Breast epithelium (tissue), 4 donors: ENCODE measurements at places on chromosomes 11 and 22.

DNA sequence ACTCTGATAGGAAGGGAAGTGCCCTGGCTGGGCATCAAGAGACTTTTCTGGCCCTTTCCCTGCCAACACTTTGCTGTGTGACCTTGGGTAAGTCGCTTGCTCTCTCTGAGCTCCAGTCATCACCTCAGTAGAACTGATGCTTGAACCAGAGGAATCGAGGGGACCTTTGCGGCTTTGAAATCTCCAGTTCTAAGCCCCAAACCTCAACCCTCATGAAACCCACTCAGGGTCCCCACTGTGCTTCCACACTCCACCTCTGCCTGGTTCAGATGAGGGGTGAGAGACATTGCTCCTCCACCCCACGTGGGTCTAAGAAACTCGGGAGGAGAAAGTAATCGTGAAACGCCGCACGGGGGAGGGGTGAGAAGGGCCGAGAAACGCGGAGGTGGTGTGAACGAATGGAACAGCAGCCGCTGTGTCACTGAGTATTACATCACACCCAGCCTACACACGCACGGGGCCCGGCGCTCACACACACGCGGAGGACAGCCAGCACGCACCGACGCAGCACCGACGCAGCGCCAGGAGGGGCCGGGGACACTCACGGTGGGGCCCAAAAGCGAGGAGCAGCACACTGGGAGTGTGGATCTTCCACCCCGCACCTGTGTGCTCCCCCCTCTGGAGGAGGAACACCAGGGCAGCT, 4.3 kb downstream of the RTN4RL2 start:
- no peaks in the 10 kb centered on the region for H3K36me3 ChIP-seq
- DNase-seq: no peak
- H3K27me3 ChIP-seq: no peaks in the 10 kb centered on the region

DNA sequence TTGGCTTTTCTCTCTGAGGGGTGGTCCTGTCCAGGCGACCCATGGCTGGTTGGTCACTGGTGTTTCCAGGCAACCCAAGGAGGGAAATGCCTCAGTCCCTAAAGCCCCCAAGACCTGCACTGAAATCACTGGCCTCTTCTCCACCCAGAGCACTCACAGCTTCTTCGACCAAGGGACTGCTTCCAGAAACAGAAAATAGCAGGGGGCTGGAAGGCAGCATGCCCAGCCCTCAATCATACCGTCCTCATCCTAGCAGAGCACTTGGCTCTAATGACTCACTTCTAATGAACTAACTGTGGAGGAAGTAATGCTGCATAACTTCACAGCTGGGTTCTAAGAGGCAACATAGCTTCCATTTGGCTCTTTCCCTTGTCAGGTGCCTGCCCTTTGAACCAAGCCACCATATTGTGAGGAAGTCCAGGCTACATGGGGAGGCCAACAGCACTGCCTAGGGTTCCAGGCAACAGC, 27.6 kb downstream of the DKK3 start:
- H3K4me1 ChIP-seq: peaks cover 27% of the 10 kb centered on the region
- H3K36me3 ChIP-seq: no peaks in the 10 kb centered on the region
- no peak for DNase-seq
- no peaks in the 10 kb centered on the region for H3K27me3 ChIP-seq
- no peak overlapping the region for H3K4me3 ChIP-seq

- no peak overlapping the region for H3K4me3 ChIP-seq
- H3K4me1 ChIP-seq: no peaks in the 10 kb centered on the region
- no peak for DNase-seq
- no peaks in the 10 kb centered on the region for H3K36me3 ChIP-seq
- H3K27ac ChIP-seq: no peak overlapping the region
- H3K27me3 ChIP-seq: no peaks in the 10 kb centered on the region
Observed at GRCh38 chr11:452916-453527, 2.9 kb downstream of the PTDSS2 start.

DNA sequence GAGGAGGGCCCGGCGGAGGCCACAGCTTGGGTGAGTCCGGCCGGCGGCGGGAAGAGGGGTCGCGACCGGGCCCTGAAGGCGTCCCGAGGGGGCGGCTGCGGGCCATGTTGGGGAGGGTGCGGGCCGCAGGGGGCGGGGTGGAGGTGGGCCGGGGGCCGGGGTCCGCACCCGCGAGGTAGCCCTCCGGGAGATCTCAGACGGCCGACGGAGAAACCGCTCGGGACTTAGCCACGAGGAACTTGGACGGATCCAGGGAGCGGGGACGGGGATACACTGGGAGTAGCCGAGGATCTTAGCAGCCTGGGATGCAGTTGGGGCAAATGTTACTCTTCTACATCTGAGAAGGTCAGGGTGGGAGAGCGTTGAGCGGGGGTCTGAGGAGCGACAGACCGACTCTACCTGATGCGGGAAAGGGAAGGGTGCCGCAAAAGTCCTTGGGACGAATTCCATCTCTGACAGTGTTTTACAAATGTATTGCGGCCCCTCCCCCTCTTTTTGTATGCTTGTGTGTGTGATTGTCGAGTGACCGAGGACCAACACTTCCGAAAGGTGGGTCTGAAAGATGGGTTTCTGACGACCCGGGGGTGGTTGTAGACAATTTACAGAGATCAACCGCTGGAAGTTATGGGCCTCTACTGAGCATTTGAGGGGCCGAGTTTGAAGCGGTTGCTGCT, 658 bp downstream of the STIP1 start:
- no peaks in the 10 kb centered on the region for H3K4me1 ChIP-seq
- H3K4me3 ChIP-seq: no peak overlapping the region
- no peaks in the 10 kb centered on the region for H3K27me3 ChIP-seq
- H3K36me3 ChIP-seq: no peaks in the 10 kb centered on the region
- no peak for DNase-seq

DNA sequence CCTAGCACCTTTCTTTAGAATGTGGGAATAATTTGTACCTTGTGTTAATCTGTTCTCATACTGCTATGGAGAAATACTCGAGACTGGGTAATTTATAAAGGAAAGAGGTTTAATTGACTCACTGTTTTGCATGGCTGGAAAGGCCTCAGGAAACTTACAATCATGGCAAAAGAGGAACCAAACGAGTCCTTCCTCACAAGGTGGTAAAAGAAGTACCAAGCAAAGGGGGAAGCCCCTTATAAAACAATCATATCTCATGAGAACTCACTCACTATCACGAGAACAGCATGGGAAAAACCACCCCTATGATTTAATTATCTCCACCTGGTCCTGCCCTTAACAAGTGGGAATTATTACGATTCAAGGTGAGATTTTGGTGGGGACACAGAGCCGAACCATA, 127.1 kb upstream of the ANO3 start:
- no peaks in the 10 kb centered on the region for H3K27me3 ChIP-seq
- H3K36me3 ChIP-seq: no peaks in the 10 kb centered on the region
- no peaks in the 10 kb centered on the region for H3K4me1 ChIP-seq
- DNase-seq: no peak
- no peak overlapping the region for H3K27ac ChIP-seq
